ENCODE measurements at places on chromosomes 5 and 9.

DNA sequence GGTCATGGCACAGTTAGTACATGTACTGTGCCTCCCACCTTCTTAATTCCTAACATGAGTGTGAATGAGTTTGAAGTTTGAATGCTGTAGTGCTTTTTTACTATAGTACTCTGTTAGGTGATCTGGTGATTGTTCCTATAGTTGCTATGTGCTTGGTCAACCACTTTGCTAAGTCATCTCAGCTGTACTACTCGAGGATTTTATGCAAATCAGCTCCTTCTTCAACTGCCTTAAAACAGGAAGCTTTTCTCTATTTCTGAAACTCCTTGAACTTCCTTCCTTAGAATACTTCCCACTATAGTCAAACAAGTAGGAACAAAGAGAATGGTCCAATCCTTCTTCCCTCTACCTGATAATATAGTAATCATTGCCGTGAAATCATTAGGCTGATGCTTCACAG is 219.6 kb downstream of the CTNND2 start:
- no peak for DNase-seq

DNA sequence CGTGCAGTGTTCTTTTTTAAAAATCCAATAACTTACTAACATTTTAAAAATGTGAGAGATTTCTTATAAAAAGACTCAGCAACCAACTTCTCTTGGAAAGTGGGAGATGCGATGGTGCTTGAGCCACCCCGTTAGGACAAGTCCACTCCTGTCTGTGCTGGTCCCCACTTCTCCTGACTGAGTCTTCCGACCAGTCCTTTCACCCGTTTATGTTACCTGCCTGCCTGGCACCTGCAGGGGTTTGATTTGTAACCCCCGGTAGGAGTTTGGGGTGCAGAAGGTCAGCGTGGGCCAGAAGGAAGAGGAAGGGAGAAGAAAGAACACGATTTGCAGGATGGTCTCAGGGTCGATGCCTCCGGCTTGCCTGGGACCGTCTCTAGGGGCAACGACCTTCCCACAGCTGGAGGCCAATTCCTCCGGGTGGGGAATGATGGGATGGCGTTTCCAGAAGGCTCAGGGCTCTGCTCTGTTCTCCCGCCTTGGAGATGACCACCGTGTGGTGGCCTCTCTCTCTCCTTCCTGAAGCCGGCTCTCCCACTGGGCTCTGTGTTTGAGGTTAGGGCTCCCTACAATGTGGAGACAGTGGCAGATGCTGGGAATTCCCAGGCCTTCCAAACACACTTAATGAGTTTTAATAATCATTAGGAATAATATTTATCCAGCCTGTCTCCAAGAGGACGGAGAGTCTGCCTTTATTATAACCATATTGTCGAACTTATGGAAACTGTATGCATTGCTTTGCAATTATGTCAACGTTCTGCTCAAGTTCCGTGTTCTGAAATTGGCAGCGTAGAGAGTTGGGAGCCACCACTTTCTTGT is 14.8 kb downstream of the COL27A1 start:
- no peak for DNase-seq

DNA sequence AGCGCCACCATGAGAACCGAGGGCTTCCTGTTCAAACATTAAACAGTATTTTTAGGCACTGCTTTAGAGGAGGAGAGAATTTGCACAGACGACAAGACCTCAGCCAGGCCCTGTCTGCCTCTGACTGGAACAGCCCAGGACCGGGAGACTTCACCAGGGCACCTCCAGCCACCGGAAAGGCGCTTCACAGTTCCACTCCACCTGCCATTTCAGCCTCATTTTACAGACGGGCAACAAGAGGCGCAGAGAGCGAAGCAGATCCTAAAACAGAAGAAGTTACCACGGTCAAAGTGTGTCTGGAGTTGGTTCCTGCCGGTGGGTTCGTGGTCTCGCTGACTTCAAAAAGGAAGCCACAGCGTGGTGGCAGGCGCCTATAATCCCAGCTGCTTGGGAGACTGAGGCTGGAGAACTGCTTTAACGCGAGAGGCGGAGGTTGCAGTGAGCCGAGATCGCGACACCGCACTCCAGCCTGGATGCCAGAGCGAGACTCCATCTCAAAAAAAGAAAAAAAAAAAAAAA is 28.4 kb downstream of the COL23A1 start:
- DNase-seq = no peak

DNA sequence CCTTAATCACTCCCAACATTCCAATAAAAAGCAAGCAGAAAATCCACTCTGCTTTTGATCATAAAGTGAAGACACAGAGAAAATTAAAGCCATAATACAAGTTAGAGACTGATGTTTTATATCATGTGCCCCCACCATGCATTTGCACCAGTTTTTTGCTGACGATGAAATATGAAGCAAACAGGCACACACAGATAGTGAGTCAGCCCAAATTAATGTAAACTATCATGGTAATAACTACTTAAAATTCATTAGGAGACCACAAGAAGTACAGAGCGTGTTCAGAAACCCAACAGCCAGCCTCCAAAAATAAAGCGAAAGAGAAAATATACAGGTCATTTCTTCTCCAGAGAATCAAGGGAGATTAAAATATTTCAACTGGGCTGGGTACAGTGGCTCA is 46.4 kb upstream of the KDM4C start:
- DNase-seq = no peak

- no peak for DNase-seq
These were observed 26.6 kb downstream of the NEK6 start for GRCh38 chr9:124284237-124284831.

DNA sequence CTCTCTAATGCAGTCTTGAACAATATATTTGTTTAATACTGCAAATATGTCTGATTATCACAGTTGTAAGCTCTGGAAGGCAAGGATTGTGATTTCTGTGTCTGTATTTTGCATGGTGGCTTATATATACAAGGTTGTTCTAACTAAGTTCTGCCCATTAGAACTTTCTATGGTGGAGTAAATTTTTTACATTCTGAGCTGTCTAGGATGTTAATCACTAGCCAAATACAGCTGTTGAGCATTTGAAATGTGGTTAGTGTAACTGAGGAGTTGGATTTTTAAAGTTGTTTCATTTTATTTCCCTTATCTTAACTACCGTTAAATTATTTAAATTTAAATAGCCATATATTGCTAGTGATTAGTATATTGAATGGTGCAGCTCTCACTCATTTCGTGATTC is 64.3 kb upstream of the DMRTA1 start:
- DNase-seq = no peak

DNA sequence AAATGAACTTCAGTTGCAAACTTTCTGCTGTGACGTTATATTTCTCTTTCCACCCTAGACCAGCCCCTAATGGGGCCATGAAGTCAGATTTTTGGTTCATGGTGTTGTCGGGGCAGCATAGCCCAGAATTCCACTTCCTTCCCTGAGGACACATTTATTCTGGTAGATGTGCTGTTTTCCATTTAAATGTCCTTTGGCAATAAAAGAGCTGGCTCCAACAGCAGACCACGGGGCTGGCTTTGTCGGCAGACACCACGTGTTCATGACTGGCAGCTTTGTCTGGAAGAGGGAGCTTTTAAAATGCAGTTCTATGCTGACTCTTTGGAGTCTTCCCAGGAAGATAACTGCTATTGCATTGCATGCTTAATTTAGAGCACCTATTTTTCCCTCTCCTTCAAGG is 17.6 kb upstream of the LCP2 start:
- DNase-seq = no peak

DNA sequence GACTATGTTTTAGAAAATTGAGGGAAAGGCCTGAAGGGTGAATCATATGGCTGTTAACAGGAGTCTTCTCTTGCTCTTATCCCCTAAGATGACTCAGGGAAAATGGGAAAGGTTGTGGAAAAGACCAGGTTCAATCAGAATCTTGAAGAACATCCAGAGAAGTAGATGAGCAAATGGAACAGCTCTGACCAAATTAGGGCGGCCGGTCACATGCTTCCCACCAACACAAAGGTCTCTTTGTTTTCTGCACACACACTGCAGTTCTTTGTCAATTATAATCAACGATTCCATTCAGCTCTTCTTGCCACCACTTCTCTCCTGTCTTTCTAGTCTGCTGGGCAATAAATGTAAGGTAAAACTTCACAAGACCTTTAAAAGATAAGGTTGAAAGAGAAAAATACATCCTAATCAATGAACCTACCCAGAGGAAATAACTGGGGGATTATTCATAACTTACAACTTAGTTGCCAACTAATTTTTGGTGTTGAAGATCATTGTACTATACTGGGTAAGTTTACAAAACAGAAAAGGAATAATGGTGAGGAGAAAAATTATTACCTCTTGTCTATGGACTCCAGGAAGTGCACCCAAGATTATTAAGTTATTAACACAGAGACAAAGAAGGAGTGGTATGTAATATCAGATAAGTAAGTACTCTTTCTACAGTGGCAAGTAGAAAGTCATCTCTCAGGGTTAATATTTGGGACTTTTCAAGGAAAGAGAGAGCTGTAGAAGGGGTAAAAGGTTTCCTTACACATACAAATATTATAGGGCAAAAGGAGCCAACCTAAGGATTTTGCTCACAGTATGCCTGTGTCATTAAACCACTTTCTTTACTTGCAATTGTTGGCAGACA is 441.9 kb upstream of the PIK3R1 start:
- DNase-seq = no peak

DNA sequence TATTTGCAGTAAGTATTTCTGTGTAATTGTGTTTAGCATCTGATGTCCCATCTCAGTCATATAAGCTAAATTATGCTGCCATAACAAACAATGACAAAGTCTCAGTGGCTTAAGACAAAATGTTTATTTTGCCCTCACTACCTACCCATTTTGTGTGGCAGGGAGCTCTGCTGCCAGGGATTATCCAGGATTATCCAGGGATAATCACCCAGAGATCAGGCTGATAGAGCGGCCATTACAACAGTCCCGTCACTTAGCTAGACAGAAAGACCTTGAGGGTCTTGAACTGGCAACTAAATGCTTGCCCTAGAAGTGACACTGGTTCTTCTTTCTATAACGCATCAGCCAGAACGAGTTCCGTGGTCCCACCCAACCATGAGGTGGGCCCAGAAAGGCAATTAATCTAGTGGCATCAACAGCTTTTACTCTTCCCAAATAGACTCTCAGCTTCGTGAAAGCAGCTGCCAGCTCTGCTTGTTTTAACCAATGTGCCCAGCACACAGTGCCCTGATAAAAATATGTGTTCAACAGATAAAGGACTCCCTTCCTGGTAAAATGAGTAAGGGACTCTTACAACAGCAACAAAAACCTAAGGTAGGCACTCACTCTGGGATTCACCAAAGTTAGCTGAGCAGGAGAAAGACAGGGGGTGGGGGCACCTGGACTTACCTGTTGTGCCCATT is 22.8 kb downstream of the CCDC69 start:
- DNase-seq = no peak

DNA sequence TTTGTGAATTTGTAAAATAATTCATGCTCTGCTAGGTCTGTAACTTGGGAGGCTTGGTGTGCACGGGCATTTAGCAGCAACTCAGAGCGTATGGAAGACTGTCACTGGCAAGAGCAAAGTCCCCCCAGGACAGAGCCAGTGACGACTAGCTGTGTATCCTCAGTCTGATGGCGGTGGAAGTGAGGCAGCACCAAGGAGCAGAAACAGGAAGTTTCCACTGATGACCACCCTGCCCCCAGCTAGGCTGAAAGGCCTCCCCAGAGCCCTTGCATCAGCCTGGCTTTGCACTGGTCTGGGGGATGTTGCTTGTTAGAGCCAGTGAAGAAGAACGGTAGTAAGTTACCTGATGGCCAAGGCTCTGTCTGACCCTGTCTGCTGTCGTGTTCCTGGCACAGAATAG is 66.8 kb upstream of the ABL1 start:
- no peak for DNase-seq

DNA sequence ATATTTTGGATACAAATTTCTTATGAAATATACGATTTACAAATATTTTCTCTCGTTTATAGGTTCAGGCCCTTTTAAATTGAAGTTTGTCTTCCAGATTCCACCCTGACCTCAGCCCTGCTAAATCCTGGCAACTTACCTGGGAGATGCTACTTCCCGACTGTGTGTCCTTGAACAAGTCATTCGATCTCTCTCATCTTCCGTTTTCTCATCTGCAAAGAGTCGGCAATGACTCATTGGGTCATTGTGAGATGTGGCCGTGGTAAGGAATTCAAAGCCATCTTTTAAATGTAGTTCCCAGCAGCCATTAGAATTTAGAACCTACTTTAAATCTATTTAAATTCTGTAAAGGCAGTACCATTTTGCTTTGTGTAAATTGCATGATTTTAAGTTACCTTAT is 72.5 kb downstream of the LHX2 start:
- no peak for DNase-seq

DNA sequence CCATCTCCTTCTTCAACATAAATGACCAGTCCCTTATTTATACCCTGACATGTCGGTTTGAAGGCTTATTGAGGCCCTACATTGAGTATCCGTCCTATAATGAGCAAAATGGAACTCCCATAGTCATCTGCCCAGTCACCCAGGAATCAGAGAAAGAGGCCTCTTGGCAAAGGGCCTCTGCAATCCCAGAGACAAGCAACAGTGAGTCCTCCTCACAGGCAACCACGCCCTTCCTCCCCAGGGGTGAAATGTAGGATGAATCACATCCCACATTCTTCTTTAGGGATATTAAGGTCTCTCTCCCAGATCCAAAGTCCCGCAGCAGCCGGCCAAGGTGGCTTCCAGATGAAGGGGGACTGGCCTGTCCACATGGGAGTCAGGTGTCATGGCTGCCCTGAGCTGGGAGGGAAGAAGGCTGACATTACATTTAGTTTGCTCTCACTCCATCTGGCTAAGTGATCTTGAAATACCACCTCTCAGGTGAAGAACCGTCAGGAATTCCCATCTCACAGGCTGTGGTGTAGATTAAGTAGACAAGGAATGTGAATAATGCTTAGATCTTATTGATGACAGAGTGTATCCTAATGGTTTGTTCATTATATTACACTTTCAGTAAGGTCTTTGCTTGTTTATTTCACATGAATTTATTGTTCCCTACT is 38.2 kb upstream of the BTNL3 start:
- no peak for DNase-seq

- DNase-seq = no peak
These were observed 13.1 kb downstream of the PALM2AKAP2 start for GRCh38 chr9:109792951-109793546.

- no peak for DNase-seq
These were observed 18.9 kb upstream of the TMEM250 start for GRCh38 chr9:136137321-136138265.

- DNase-seq = no peak
These were observed 19.7 kb downstream of the RIOK2 start for GRCh38 chr5:97163360-97163764.

All from stimulated activated CD8-positive, alpha-beta memory T cell treated with anti-CD3 and anti-CD28 coated beads, Interleukin-4, amount 100 ng/mL, for 1 hour (primary cell).